Hippocampal formation (tissue), 2 donors: ENCODE measurements at places on chromosomes 13 and 19.

DNA sequence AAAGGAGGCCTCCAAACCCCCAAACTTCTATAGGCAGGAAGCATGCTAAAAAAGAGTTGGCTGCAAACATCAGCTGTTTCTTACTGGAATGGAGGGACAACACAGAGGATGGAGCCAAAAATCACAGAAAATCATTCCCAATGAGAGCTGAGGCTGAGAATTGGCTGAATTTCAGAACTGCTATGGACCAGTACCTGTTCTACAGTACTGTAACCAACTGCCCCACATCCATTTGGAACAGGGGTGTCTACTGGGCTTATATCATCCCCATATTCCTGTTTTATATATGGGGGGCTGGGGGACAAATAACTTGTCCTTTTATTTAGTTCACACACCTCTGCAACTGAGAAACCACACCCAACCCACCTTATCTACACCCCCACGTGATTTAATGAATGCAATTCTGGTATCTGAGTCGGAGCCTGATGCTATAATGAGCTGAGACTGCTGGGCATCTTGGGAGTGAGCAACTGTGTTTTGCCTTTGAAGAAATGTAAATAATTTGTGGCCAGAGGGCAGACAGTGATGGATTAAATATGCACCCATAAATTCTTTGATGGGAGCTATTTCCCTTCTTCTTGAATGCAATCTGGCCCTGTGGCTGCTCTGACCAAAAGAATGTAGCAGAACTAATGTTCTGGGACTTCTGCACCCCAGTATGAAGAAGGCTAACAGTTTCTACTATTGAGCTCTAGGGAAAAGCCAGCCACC, 82.6 kb downstream of the TBC1D4 start:
- no peak for DNase-seq

GRCh38 chr19:28558783-28559182, 654.2 kb downstream of the UQCRFS1 start:
- DNase-seq = no peak

GRCh38 chr19:44005973-44006372, 3.2 kb downstream of the ZNF230 start:
- no peak for DNase-seq

- DNase-seq = no peak
Measured at GRCh38 chr13:94431987-94432386, 47.5 kb downstream of the DCT start.

GRCh38 chr13:41658057-41658661, 200.8 kb downstream of the RGCC start:
- no peak for DNase-seq

- DNase-seq = no peak
Measured at GRCh38 chr13:112964971-112965492, 4.0 kb upstream of the MCF2L start.

- no peak for DNase-seq
Measured at GRCh38 chr13:37069597-37070103, 10.2 kb upstream of the SUPT20H start.
